Stimulated activated CD8-positive, alpha-beta memory T cell treated with anti-CD3 and anti-CD28 coated beads, Interleukin-2, amount 100 ng/mL, for 48 hours (primary cell): ENCODE measurements at places on chromosomes 11 and 22.

DNA sequence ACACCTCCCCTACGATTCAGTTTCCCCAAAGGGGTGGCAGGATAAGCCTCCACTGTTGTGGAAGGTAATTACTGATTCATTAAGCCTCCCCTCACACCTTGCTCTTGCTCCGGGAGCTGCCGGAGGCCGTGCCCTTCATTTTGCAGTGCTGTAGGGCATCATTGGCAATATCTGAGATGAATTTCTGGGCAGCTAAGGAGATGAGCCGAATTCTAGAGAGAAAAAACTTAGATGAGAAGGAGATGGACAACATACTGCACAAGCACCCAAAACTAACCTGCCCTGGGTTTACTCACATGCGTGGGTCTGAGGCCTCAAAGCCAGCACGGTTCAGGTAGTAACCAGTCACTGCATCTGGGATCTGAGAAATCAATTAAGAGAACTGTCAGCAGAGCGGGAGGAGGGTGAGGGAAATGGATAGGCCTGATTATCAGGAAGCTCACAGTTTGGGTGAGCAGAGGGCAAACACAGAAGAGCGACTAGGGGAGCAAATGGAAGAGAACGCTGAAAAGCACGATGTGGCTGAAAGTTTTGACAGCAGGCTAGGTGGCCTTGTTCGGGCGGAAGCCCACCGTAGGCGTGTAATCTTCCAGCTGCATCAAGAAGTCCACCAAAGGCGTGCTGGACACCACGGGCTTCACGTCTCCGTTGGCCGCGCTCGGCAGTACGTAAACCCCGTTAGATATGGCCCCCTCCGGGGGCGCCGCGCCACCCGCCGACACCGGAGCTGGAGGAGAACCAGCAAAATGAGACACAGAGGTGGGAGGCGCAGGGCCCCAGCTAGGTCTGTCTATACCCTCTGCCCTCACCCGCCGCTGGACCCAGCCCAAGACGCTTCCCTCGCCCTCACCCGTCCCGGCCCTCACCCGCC lies 689 bp downstream of the TAF10 start:
- no peak for DNase-seq

DNA sequence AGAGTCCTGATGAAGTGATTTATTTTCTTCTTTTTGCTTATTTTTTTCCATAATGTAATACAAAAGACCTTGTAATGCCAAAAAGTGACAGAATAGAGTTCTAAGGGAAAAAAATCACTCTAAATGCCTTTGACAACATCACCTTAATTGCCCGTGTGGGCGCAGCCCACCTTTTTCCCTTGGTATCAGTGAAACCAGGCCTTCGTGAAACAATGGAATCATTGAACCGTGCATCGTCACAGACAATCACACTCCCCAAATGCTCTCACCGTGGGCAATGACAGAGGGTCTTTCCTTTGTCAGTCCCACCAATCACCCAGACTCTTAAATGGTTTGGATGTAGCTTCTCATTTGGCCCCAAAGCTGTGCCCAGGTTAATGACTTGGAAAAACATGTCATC lies 9.6 kb upstream of the SLC6A5 start:
- no peak for DNase-seq

DNA sequence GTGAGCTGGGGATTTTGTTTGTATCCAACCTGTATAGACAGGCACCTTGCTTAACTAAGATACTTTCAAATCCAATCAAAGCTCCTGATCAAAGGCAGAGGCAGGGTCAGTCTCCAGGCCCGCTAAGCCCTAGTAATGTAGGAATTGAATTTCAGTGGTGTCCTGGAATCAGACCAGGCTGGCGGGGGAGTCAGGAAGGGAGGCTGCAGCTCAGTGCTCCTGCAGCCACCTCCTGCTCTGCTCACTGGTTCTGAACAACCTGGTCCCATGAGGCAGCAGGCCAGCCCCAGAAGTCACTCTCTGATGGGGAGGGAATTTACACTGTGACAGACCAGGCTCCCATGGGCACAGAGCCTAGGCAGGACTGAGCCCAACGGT lies 38.5 kb upstream of the GALNT18 start:
- no peak for DNase-seq

DNA sequence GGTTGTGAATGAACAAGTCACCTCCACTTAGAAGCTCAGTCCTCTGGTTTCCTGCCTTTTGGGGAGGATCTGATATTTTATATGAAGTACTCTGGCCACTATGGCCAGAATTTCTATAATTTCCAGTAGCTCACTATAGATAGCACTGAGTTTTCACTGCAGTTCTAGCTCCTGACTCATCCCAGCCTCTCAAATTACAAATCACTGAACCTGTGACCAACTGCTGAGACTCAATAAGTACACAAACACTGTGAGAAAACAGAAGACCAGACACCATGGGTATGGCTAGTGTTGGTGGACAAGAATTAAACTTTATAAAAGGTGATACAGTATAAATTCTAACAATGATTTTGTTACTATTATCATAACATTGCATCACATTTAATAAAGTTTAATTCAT lies 47.1 kb upstream of the UCP3 start:
- no peak for DNase-seq

DNA sequence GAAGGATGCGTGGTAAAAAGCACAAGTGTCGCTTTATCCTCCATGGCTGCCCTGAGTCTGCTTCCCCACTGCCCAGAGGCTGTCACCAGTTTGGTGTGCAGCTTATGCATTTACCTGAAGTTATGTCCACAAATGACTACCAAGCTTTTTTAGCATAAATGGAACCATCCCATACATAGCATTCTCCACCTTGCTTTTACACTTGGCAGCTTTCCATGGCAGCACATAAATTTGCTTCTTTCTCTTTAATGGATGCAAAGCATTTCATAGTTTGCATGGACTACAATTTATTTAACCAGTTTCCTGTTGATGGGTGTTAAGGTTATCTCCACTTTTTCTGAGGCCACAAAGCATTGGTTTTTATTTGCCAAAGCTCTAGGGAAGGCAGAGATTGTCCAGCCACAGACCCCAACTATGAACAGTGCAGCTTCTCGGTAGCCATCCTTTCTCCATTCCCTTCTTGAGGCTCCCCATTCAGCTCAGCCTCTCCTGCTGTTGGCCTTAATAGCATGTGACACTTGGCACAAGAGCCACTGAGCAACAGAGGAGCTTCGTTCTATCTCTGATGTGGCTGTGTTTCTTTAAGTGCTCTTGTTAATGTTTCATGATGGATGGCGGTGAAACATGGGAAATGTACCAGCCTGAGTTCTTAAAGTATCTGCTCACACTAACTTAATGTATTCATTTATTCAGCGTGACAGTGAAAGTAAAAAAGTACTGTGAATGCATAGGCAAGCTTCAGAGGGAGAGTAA lies 59.8 kb upstream of the NAV2 start:
- DNase-seq, result no peak

GRCh38 chr11:125402435-125402834 lies 93.6 kb downstream of the FEZ1 start:
- no peak for DNase-seq

GRCh38 chr11:77172666-77172982 lies 44.6 kb downstream of the MYO7A start:
- DNase-seq, result no peak

GRCh38 chr11:102118937-102119336 lies 8.7 kb downstream of the YAP1 start:
- DNase-seq, result no peak
